NCI-H2171 treated with DMSO at 0.1 percent for 48 hours (cell line): ENCODE measurements at places on chromosomes 1 and 21.

DNA sequence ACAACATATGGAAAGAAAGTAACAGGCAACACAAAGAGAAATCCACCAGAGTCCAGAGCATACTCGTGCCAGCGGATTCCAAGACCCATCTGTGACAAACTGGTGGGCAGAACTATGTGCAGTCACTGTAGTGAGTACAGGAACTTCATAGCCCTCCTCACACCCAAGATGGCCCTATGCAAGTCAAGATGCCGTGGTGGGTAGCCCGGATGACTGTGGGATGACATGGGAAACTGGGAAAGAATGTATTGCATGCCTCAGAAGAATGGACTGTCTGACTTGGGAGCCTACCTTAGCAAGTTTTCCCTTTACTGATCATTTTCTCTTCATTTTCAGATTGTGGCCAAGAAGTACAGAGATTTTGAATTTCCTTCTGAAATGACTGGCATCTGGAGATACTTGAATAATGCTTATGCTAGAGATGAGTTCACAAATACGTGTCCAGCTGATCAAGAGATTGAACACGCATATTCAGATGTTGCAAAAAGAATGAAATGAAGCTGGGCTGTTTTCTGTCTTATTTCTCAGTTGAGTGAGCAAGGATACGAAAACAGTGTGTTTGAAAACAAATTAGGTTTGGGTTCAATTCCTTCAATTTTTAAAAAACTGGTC is 47.3 kb downstream of the CLIC6 start:
- no peak for DNase-seq

DNA sequence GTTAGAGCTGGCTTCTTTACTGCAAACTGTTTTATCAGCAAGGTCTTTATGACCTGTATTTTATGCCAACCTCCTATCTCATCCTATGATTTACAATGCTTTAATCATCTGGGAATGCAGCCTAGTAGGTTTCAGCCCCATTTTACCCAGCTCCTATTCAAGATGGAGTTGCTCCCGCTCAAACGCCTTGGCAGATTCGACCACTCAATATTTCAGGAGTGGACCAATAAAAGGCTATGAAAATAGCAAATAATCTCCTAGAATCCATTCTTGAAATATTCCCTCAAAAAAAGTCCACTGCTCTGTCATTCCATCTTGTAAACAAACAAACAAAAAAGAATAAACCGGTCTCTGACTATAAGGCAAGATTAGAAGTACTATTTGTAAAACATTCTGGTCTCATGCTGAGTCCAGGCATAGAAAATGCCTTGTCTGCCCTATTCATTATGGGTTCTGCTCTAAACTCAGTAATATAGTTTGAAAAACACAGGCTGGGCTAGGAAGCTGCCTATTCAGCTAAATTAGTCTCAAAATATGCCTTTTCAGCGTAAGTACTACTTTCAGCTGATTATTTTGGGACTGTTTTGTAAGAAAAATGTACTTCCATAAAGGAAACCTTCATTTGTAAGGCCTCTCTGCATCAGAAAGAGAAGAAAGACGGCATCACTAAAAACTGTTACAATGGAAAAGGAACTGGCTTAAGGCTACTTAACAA is 53.0 kb downstream of the TBX19 start:
- DNase-seq = no peak

DNA sequence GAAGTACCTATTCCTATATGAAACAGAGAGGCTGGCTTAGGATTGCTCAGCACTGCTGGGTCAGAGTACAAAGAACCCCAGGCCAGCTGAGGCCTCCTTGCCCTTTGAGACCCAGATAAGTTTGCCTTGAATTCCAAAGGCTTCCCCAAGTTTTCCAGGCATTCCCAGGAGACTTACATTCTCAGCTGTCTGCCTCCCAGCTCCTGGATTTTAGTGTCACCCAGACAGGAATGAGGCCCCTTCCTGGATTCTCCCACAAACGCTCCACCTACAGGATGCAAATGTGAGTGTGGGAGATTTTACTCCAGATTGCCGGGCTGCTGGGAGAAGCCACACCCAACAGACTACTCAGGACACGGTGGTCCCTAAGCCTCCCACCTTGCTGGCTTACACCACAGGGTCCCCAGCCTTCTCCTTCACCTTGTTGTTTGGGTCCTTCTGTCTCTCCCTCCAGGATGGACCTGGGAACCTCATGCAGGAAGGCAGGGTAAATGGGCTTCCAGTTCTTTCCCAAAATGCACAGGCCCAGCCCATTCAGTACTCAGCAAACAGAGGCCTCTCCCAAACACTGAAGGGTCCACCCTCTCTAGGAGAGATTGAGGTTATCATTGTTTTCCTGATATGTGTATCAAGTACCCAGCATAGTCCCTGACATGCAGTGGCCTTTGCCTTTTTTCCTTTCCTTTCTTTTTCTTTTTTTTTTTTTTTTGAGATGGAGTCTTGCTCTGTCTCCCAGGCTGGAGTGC is 10.6 kb downstream of the RHBG start:
- DNase-seq = peak; percentile 36

DNA sequence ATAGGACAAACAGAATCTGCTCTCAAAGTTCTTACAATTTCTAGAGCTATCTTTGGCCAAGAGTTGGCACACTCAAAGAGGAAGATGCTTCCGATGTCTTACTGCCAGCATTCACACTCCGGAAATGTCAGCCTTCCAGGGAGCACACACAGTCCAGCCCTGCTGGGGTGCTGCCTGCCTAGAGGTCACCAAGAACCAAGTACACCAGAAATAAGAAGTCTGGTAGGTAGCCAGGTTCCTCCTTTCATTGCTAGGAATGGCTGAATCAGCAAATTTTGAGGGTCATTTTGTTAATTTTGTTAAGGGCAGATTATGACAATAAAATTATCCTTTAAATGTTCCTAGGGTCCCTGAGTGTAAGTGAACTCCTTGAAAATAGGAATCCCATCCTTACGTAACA is 77.5 kb downstream of the PLPP3 start:
- no peak for DNase-seq

GRCh38 chr1:151837197-151837596 is 2.4 kb downstream of the C2CD4D start:
- no peak for DNase-seq

- DNase-seq = peak; percentile 87
These were observed 46.9 kb upstream of the GNG12 start for GRCh38 chr1:67880056-67880601.

DNA sequence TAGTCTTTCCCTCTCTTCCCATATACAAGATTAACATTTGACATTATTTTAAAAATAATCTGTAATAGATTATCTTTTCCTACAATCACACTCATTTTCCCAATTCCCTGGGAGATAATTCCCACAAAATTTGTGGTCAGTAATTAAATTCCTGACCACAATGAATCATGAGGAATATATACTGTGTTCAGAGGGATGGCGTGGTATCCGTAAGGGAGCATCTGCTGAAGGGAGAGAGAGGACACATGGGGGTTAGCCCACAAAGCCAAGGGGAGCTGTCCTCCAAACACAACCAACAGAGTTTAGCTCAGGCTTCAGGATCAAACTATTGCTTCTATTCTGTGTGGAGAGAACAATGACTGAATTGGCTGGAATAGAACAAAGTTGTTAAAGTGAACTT is 57.1 kb upstream of the PPP2R5A start:
- no peak for DNase-seq

- DNase-seq = no peak
These were observed 118.1 kb downstream of the NGF start for GRCh38 chr1:115219927-115220326.

DNA sequence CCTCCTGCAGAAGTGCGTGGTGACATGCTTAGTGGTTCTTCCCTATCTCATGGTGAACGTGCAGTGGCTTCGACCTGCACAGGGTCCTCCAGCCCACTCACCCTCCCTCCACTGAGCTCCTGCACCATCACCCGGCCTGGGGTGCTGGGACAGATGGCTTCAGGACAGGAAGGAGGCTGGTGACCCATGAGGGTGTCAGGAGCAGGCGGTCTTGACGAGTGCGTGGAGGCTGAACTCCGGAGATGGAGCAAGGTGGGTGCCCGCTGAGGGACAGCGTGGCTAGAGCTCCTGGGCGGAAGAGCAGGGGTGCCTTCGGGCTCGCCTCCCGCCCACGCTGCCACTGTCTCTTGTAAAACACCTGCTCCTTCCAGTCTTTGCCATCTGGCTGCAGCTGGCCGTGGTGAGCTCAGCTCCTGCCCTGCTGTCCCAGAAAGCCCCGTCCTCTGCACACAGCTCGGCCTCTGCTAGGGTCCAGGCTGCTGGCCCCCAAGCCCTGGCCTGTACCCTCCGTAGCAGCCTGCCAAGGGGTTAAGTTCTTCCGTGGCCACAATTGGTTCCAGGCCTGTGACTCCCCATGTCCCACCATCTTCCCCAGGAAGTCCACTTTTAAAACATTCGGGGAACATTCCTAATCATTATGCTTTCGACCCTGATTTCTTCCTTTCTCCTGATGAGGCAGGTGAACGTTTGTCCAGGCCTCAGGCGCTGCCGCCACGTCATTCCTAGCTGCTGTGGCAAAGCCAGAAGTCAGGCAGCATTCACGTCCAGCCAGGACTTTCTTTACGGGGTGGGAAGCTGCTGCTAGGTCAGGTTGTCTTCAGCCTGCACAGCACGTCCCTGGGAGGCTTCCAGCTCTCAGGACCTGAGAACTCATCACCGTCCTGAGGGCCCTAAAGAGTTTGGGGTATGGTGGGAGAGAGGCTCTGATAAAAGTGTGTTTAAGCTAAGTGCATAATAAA is 8.1 kb downstream of the KRTAP10-1 start:
- peak; percentile 57 for DNase-seq

GRCh38 chr1:221241157-221241556 is 361.9 kb downstream of the HLX start:
- DNase-seq = no peak

- no peak for DNase-seq
These were observed 3.5 kb upstream of the CLEC20A start for GRCh38 chr1:178500091-178500770.

- DNase-seq = no peak
These were observed 126.2 kb downstream of the TLR5 start for GRCh38 chr1:223016890-223017289.

GRCh38 chr1:32100359-32100758 is 7.5 kb upstream of the KPNA6 start:
- DNase-seq = no peak

GRCh38 chr1:5664906-5665875 is 327.0 kb downstream of the NPHP4 start:
- DNase-seq = no peak

DNA sequence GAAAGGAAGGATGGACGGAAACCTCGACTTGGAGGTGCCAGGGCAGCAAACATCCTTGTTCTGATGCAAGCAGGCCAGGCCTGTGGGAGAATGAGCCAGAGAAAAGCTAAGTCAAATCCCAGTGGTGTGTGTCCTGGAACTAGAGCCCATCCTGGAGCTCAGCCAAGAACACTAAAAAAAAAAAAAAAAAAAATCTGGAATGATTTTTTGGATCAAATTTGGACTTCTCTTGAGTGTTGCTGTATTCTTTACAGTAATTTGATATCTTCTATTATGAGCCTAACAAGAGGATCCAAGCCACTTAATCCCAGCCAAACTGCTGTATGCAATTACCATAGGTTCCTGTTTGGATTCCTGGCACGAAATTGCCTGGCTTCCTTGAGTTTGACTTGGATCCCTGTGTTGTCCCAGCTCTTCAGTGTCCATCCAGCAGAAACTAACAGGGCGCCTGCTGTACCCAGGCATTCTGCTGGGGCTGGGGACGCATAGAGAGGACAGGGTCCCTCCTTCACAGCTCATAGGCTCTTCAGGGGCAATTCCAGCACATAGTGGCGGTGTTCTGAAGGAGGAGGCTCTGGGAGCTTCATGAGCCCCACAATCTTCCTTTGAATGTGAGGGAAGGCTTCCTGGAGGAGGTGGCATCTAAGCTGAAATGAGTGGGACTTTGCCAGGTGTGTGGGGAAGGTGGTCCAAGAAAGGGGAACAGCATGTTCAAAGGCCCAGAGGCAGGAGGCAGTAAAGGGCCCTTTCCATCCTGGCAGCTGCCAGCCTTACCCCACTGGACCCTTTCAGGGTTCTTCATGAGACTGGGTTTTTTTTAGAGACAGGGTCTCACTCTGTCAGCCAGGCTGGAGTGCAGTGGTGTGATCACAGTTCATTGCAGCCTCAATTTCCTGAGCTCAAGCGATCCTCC is 24.7 kb downstream of the EPHX1 start:
- peak; percentile 94 for DNase-seq

DNA sequence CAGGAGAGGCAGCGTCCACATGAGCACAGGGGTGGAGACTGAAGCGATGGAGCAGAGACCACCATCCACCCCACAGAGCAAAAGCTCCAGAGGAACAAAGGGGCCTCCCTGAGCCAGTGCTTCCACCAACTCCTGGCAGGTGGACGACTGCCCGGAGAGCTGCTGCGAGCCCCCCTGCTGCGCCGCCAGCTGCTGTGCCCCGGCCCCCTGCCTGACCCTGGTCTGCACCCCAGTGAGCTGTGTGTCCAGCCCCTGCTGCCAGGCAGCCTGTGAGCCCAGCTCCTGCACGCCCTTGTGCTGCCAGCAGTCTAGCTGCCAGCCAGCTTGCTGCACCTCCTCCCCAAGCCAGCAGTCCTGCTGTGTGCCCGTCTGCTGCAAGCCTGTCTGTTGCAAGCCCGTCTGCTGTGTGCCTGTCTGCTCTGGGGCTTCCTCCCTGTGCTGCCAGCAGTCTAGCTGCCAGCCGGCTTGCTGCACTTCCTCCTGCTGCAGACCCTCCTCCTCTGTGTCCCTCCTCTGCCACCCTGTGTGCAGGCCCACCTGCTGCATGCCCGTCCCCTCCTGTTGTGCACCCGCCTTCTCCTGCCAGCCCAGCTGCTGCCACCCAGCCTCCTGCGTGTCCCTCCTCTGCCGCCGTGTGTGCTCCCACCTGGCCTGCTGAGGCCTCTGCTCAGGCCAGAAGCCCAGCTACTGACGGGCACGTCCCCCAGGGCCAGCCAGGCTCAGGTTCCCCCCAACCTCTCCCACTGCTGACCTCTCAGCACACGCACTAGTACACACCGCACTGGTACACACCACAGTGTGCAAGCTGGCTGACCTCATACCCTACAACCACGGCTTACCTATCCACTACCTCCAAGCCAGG is 5.4 kb downstream of the KRTAP10-12 start:
- peak; percentile 62 for DNase-seq

DNA sequence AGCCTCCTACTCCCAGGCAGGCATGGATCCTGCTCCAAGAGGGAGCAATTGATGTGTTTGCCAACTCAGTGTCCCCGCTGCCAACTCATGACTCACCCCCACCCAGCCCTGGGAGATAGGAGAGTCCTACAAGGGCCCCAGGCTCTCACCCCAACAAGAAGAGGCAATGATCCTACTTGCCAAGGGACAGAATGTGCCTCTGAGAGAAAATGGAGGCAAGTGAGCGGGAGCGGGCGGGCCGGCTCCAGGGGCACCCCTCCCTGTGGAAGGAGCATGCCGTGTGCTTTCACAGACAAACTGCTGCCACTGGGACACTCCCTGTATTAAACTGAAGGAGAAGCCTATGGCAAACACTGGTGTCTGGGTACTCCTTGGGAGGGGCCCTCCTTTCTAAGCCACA is 16.7 kb downstream of the PKP1 start:
- no peak for DNase-seq

- DNase-seq = peak; percentile 47
These were observed 113.7 kb downstream of the RGL1 start for GRCh38 chr1:183918589-183918988.

GRCh38 chr21:45381865-45382696 is 22.9 kb upstream of the COL18A1 start:
- no peak for DNase-seq
